AG09309 (cell line): ENCODE measurements at places on chromosomes 12 and 14.

GRCh38 chr14:39266525-39266870 is 32.8 kb downstream of the MIA2 start:
- no peak for DNase-seq

GRCh38 chr12:107411792-107412535 is 273.6 kb upstream of the PWP1 start:
- DNase-seq = peak; percentile 44

- DNase-seq = no peak
Observed at GRCh38 chr12:114479831-114480230, 73.9 kb upstream of the TBX5 start.

GRCh38 chr12:129075460-129076208 is 222.4 kb downstream of the GLT1D1 start:
- DNase-seq = no peak

GRCh38 chr14:64745511-64746091 is 41.4 kb downstream of the PLEKHG3 start:
- DNase-seq = no peak

DNA sequence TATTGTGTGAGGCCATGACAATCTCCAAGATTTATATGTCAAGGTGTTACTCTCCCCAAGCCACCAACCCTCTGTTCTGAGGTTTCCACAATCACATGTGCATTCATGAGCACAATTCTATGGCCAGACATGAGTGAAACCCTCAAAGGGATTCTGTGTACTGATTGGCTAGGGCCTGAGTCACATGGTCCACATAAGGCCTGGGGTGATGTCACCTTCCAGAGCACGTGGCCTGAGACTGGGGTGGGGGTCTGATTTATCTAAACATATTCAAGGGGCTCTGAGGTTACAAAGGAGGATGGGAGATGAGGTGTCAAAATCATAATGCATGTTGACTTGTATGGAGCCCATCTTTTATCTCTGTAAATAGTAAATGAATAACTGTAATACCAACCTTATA is 1369.9 kb upstream of the TMEM132C start:
- no peak for DNase-seq

DNA sequence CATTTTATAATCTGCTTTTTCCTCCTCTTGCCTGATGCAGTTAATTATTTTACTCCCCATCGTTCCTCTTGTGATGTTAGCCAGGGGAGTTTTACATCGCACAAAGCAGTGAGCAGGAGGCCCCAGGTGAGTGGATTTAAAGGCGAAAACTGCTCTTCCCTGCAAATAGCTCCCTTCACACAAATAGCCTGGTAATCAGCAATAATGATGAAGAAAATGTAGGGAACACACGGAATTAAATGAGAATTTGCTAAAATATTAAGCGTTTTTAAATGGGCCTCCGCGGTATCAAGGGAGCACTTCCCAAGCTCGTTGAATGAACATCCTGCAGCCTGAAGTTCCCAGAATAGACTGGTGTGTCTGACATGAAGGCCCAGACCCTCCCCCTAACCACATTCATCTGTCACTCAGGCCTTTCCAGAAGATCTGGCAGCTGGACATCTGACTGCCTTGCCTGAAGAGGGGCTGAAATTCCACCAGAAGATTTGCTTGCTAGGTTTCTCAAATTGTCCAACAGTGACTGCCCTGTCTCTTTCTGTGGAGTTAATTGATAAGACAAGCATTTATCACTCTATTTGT is 127.2 kb downstream of the CCDC60 start:
- no peak for DNase-seq

DNA sequence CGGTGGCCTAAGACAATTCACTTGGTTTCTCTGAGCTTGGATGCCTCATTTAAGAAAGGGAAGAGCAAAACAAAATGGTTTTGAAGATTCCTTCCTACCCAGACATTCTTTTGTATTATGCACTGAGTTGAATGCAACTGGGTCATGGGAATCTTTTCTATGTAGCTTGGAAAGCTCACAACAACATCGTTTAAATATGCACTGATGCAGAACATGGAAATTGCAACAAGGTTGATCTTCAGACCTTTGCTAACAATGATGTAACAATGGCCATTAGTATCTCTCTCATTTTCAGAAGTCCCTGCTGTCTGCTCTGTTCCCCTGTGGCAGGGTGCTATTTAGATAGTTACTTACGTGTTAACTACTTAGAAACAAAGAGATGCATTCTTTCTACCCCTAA is 30.1 kb upstream of the IGF1 start:
- no peak for DNase-seq

DNA sequence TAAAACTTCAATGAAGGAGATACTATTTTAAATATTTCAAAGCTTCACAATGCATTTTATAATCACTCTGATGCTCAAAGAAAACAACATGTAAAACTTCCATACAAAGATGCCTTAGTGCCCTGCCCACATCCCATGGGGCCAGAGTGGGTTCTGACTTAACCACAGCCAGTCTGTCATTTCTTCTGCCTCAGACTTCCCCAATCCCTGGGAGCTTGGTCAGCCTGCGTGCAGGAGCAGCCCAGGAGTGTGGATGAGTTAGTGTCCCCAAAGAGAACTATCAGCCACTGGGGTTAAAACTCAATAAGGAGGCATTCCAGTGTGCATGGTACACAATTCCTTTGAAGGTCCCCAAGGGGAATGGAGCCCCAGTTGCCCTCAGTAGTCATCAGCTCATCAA is 100.3 kb downstream of the PTCSC3 start:
- no peak for DNase-seq

GRCh38 chr14:97458661-97459579 is 661.7 kb downstream of the VRK1 start:
- no peak for DNase-seq

GRCh38 chr14:74951443-74952179 is 3.8 kb downstream of the PGF start:
- DNase-seq = no peak

GRCh38 chr14:95299271-95299670 is 20.4 kb downstream of the CLMN start:
- no peak for DNase-seq

DNA sequence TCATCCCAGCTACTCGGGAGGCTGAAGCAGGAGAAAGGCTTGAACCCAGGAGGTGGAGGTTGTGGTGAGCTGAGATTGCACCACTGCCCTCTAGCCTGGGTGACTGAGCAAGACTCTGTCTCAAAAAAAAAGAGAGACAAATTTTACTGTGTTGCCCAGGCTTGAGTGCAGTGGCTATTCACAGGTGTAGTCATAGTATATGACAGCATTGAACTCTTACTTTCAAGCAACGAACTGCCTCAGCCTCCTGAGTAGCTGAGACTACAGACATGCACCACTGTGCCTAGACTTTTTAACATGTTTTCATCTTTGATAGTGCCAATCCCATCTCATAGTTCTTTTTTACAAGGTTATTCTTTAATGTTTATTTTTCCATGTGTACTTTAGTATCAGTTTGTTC is 13.7 kb downstream of the ARID2 start:
- no peak for DNase-seq

DNA sequence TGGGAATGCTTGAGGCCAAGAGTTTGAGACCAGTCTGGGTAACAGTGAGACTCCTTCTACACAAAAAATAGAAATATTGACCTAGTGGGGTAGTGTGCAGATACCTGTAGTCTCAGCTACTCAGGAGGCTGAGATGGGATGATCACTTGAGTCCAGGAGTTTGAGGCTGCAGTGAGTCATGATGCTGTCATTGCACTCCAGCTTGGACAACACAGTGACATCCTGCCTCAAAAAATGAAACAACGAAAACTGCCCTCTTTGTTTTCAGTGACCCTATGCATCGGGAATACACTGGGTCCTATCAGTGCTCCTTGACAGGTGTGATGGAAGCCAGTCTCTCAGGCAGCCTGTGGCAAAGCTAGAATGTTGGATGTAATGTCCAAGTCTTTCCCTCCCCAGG is 311.5 kb upstream of the OR4E1 start:
- DNase-seq = no peak

DNA sequence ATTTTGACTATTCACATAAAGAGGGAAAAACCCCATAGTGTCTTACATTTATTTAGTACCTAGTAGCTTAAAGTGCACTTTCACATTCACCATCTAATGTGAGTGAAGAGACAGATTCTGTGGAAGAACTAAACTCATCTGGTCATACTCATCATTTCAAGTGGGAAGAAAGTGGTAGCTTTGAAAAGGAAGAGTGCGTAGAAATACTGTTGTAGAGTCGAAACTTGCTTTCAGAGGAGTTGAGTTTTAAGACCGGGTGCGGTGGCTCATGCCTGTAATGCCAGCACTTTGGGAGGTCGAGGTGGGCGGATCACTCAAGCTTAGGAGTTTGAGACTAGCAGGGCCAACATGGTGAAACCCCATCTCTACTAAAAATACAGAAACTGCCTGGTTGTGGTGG is 222.2 kb downstream of the ERC1 start:
- DNase-seq = no peak

- no peak for DNase-seq
Observed at GRCh38 chr12:66206141-66206540, 17.1 kb downstream of the IRAK3 start.

DNA sequence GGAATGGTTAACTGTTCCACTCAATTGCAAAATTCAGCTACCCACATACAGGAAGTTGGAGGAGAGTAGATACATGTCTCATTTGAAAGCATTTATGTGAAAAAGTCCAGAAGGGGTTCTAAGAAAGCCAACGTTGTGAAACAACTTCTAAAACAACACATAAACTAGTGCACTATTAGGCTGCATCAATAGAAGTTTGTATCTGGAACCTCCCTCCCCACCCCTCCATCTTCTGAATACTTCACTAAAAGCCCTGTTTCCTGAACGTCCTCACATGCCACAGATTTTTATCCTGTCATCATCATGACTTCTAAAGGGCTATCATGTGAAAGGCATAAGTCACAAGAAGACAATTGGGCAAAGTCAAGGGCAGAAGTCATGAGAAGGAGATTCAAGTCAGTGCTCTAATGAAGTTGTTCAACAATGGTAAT is 5.5 kb downstream of the KRT79 start:
- DNase-seq = no peak

GRCh38 chr12:27960821-27961220 is 11.7 kb downstream of the PTHLH start:
- no peak for DNase-seq

GRCh38 chr14:75277815-75278421 is 710 bp upstream of the FOS start:
- DNase-seq = no peak

GRCh38 chr14:73576391-73576790 is 7.4 kb downstream of the ACOT2 start:
- no peak for DNase-seq

GRCh38 chr12:49866859-49867569 is 24.1 kb upstream of the BCDIN3D start:
- DNase-seq = no peak

DNA sequence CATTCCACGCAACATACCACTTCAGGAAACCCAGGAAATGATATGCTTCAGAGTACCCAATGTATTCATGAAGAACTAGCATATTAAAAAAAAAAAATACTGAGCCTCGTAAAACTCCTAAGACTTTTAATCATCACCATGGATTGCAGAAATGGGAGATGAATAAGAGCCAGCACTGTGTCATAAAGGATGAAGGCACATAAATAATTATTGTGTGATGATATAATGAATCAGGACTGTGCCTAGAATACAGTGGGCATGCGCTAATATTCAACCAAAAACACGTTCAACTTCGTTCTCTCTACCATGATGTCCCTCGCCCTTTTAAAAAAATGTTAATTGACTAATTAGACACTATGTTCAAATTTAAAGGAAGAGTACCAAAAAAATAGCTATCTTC is 68.7 kb downstream of the CIT start:
- DNase-seq = peak; percentile 61

DNA sequence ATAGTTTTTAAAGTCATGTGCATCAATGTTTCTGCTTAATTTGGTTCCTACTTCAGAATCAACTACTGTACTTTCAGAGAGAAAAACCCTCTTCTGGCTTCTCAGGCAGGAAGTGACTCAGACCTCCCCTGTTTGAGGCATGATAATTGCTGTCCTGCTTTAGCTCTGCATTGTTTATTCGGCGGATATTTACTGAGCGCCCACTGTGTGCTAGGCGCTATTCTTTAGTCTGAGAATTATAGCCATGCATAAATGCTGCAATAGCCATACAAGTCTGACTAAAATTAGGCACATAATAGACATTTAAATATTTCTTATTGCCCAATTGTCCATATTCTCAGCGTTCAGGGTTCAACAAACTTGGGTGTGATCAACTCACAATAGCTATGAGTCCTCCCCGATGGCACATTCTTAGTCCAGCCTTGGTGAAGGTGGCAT is 6.1 kb upstream of the AMIGO2 start:
- no peak for DNase-seq

DNA sequence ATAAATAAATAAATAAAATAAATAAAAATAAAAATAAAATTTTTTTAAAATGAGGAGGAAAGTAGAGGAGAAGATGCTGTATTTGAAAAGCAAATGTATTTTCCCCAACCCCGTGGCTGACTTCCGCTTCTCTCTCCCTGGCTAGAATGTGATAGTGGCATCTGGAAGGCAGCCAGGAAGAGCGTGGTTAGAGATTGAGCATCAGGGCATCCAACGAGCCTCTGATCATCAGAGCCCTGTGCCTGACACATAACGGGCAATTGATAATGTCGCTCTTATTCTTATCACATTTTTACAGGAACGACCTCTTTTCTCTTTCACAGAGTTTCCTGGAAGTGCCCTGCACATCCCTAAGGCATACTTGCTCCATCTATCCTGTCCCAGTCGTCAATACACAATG is 496.9 kb upstream of the TMEM132C start:
- DNase-seq = no peak

- no peak for DNase-seq
Observed at GRCh38 chr14:64711039-64711438, 6.8 kb downstream of the PLEKHG3 start.
